ENCODE measurements at places on chromosomes 11 and 22.

GRCh38 chr11:17571431-17572358 is 24.6 kb downstream of the OTOG start:
- no peak for DNase-seq

- DNase-seq, result no peak
Measured at GRCh38 chr11:46686886-46687795, 13.3 kb downstream of the ARHGAP1 start.

DNA sequence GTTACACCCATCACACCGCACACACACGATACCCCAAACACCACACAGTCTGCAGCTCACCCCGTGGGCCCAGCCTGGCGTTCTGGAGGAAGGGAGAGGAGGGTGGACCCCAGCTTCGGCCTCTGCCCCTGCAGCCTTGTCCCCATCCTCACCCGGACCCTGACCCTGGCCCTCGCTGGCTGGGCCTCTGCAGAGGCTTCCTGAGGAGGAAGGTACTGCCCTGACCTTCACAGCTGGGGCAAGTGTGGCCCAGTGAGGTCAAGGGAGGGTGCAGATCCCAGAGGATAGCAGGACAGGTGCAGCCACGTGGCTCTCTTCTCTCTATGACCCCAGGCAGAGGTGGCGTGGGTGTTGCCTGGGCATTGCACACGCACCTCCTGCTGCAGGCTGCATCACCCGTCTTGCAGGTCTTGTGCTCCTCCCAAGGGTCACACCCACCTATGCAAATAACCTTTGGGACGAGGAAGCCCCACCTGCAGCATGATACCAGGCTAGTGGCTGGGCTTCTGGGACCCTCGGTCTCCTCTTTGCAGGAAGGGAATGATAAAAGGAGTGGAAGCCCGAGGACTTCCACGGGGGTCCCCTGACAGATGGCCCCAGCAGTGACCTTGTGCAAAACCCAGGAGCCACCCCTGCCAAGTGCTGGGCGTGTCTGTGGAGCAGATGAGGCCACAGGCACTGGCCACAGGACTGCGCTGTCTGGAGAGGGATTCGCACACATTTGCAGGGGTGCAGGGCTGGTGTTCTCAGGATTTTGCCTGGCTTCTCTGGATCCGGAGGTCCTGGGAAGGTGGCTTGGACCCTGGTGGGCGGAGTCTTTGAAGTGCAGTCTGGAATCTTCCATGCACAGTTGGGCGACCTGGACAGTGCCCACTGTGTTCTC is 1241.5 kb downstream of the BRD1 start:
- DNase-seq, result no peak

DNA sequence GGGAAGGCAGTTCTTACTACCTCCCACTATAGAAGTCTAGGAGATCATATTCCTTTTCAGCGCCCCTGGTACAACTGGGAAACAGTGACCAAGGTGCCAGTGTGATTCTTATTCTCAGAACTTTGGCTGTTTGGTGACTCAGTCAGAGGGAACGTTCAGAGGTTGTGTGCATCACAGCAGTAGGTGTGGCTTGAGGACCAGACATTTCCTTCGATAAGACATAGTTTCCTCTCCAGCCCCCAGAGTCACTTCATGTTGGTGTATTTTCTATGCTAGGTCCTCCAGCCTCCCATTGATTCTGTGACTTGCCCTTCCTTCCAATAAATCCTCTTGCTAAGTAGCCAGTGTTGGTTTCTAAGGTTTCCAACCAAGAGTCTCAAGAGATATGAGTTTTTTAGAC is 171.9 kb upstream of the MPPED2 start:
- no peak for DNase-seq

DNA sequence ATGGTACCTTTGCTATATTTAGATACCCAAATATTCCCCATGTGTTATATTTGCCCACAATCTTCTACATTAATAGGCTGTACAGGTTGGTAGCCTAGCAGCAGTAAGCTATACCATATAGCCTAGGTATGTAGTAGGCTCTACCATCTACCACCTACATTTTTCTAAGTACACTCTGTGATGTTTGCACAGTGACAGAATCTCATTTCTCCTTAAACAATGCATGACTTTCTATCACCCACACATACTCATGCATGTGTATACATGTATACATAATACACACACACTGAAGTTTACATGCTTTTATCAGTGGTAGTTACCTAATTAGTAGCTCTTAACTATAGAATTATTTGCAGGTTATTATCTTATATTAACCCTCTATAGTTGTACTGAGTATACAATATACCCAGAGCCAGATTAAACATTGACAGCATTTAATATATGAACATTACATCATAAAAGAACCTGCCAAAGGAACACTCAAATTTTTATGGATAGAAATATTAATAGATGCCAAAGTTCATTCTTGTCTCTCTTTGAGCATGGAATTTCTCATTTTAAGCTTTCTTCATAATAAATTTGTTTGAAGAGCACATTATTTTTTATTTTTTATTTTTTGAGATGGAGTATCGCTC is 51.4 kb downstream of the ELP4 start:
- no peak for DNase-seq

DNA sequence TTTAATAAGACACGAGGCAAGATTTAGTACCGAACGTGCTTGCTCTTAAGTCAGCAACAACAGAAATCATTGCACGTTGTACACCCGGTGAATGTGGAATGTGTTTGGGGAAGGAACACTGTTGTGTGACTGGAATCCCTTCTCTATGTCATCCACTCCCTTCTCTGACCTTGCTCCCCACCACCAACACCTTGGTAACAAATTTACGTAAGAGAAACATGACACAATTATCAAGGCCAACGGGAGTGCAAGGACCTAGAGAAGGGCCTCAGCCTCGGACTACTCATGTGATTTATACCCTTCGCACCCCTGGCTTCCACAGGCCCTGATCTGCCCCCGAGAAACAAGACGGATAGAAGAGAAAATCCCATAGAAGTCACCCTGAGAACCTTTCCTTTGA is 236.2 kb downstream of the LARGE1 start:
- no peak for DNase-seq

- DNase-seq, result no peak
Measured at GRCh38 chr11:605286-606129, 10.2 kb downstream of the IRF7 start.
